Activated CD4-positive, alpha-beta T cell treated with anti-CD3 and anti-CD28 coated beads, Interleukin-2, amount 50 U/mL, for 4 hours (primary cell): ENCODE measurements at places on chromosomes 12 and 14.

GRCh38 chr14:94292872-94293577 lies at the start of gene SERPINA10:
Gene SERPINA10, minus strand, starts transcription at chr14:94293268. Its CDS starts 2,675 bp downstream, at chr14:94290593.
- DNase-seq = no peak

DNA sequence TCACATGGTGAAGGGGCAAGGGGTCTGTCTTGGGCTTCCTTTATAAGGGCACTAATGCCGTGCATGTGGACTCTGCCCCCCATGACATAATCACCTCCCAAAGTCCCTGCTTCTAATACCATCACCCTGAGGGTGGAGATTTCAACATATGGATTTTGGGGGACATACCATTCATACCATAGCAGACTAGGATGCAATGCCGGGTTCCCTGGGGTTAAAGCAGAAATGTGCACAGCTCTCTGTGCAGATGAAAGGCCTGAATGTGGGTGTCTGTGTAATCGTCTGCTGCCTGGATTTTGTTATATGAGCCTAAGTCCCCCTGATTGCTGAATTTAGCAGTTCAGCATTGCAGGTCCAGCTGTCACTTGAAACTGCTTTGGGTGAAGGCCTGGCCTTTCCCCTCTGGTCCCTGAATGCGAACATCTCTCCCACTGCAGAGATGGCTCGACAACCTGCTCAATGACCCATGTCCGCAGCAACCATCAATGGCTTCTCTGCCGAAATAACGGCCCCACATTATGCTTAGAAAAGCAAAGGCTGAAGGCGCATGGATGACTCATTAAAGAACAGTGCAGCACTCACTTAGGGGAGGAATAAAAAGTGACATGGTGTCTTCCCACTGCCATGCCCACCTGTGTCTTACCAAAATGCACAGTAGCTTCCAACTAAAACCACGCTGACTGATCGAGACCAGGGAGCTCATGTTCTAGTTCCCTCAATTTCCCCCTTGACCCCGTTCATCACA lies 286.3 kb downstream of the DPF3 start:
- DNase-seq = no peak

DNA sequence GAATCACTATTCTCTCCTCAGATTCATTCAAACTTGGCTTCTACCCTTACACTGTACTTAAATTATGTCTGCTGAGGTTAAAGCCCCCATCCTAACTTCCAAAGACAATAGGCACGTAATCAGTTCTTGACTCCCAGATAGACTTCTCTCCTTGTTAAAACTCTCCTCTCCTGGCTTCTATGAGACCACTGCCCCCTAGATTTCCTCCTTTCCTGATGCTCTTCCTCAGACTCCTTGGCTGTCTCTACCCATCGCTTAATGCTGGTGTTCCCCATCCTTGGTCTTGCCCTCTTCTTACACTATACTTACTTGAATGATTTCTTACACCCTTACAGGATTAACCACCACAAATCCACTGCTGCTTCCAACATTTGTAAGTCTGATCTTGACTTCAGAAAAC lies 32.8 kb downstream of the TC2N start:
- no peak for DNase-seq

DNA sequence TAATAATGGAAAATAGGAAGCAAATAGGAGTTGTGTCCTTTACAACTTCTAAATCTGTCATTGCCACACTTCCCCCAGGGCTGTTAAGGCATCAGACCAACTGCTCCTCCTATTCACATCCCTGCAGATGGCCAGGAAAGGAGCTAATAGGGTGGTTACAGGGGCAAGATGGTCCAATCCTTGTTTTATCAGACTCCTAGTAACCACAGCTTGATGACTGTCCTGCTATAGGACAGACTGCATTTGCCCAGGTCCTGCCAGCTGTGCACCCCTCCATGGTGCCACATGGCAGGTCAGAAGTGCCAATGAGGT lies 10.9 kb upstream of the KRT2 start:
- no peak for DNase-seq

GRCh38 chr14:95363468-95363954 lies 43.8 kb upstream of the CLMN start:
- no peak for DNase-seq

GRCh38 chr12:3077572-3078081 lies 448 bp downstream of the TSPAN9 start:
- no peak for DNase-seq

GRCh38 chr14:27315947-27316346 lies 718.1 kb upstream of the NOVA1 start:
- DNase-seq = no peak

- no peak for DNase-seq
Measured at GRCh38 chr12:50985322-50985721, 33.0 kb downstream of the HIGD1C start.

GRCh38 chr14:83994020-83994419 lies 1535.9 kb upstream of the FLRT2 start:
- DNase-seq = no peak

DNA sequence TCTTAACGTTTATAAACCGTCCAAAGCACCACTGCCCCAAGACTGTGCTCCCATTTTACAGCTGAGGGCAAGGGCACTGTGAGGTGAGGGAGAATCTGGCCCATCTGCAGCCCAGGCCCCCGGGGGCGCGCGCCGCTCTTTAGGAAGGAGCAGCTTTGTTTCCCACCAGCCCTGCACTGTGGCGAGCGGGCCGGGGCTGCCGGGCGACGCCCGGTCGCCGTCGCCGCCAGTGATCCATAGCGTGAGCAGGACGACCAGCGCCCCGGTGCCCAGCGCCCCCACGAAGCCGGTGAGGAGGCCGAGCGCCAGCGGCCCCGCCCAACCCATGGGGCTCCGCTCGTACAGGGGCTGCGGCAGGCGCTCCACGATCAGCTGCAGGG lies 34.6 kb downstream of the FIGNL2 start:
- DNase-seq = no peak

- DNase-seq = no peak
Measured at GRCh38 chr12:56941299-56942017, 7.2 kb upstream of the SDR9C7 start.

DNA sequence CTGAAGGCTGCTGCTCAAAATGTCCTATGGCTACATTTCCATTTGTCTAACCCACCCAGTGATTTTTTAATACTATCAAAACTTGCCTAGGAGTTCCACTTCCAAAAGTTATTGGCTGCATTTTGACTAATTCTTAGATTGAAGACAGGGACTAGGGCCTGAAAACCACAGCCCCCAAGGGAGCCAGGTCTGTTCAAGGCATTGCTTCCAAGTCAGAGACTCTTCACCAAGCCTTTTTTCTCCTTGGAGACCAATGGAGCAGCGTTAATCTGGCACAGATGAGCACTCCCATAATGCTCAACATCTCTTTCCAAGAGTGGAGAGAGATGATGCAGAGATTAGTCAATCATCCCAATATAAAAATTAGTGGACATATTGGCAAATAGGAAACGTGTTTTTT lies 112.5 kb upstream of the HIF1A start:
- no peak for DNase-seq

DNA sequence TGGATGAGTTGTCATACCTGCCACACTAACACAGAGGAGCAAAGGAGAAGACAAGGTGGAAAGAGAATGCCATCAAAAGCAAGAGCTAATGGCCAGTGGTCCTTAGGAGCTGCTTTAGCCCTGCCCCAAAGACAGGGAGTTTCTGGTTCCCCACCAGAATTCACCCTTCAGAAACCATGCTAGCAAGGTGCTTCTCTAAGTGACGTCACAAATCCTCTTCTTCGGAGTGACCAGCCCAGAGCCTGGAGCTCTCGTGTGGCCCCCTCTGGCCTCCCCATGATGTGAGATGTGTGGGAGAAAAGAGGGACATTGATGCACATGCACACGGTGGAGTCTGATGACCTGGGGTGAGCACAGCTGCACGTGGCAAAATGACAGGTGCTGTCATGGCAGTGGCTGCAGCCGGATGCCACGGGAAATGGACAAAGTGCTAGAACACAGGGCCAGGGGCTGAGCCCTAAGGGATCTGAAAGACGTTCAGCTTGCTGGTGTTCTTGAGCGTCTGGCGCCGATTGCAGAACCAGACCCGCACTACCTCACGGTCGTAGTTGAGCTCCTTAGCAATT lies 16.9 kb upstream of the TFCP2 start:
- DNase-seq = no peak

DNA sequence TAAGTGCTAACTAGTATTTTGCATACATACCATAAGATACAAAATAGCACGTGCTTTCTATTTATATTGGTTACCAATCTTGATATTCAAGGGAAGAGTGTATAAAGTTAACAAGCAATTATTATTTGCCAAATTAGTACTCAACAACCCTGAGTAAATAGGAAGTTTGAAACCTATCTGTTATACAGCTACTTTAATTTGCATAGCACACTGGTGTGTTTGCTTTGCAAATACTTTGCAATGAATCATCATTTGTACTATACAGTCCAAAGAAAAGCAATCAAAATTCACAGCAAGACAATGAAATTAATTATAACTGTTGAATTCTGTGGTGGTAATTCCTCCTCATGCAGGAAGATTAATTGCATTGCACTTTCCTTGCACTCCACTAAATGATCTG lies 469.1 kb downstream of the PRKD1 start:
- DNase-seq = no peak

GRCh38 chr14:21917699-21918436 lies 244.2 kb upstream of the OR4E1 start:
- peak; percentile 48 for DNase-seq

DNA sequence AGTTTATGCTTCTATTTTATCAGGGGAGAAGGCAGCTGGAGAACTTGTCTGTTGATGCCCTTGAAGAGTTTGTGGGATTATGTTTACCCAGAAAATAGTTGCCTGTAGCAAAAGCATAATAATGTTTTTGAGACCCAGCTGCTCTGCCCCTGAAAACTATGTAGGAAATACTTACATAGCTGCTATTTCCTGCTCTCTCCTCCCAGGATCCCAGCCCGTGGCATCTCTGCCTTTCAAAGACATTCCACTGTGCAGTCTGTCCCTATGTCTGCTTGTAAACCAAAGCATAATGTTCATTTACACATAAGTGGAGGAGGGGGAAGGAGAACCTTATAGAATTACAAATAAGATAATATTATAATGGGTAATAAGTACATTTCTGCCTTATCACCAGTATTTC lies 198.7 kb downstream of the SYT1 start:
- no peak for DNase-seq

GRCh38 chr12:85866986-85867776 lies 6.9 kb upstream of the NTS start:
- DNase-seq = no peak

DNA sequence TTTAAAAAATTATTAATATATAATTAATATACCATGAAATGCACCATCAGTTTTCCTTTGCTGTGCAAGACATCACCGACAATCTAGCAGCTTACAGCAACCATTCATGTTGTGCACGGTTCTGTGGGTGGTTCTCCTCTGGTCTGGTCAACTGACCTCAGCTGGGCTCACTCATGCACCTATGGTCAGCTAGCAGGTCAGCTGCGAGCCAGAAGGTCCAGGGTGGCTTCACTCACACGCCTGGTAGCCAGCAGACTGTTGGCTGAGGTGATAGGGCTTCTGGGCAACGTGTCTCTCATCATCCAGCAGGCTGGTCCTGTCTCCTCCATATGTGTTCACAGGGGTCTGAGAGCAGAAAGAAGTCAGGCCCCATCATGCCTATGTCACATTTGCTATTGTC lies 210.4 kb downstream of the KIF26A start:
- DNase-seq = no peak

- DNase-seq = no peak
Measured at GRCh38 chr12:67315661-67316060, 46.5 kb downstream of the CAND1 start.

DNA sequence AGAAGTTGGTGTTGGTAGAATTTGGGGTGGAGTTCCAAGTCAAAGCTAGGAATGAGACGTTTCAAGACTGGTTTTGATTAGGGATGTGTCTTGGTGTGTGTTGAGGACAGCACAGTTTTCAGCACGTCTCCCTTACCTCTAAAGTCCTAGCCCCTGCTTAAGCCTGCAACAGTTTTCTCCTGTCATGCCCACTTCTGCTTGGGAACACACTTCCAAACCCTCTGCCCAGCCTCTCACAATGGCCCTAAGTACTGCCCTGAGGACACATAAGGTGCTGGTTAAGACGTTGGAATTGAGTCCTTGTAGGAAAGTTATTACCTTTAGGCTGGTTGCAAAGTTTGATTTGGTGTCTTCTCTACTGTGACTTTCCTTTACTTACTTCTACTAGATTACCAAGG lies 710 bp upstream of the BMAL2 start:
- DNase-seq = no peak

GRCh38 chr14:68711561-68712309 lies 81.1 kb downstream of the ZFP36L1 start:
- DNase-seq = no peak

DNA sequence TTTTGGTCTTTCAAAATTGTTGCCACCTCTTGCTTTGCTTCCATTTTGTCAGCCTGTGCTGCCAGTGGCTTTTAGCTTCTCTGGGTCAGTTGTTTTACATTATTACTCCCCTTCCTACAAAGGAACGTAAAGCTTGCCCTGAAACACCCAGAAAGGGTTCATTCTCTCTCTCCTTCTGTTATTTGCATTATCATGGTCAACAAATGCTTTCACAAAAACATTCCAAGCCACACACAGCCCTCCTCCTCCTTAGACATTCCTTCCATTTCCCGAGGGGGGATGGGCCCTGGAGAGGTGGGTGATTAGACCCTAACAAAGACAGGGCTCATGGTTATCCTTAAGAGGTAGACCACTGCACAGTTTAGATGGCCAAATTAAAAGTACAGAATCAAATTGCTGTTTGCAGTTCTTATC lies 60.4 kb upstream of the SINHCAF start:
- DNase-seq = no peak

DNA sequence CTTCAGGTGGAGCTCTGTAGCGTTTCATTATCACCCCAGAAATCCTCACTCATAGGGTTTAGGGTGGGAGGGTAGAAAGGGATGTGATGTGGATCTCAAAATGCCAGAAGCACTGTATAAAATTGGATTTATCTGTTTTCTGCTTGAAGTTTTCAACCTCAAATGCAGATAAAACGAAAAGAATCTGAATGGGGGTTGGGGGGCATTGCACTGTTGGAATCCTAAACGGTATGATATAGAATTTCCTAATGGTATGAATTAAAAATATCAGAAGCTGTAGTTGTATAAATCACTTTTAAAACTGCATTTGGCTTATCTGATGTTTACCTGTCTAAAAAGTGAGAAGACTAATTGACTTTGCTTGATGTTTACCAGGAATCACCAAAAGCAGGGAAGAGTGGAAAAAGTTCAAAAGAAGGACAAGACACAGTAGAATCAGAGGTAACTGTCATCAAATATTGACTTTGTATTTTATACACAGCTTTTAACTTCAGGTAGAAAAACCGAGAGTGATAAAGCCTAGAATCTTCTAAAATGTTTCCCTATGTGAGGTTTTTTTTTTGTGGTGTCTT lies 1.1 kb downstream of the PPP2R5C start:
- DNase-seq = no peak

GRCh38 chr12:21818627-21819026 lies 44.1 kb upstream of the KCNJ8 start:
- no peak for DNase-seq

DNA sequence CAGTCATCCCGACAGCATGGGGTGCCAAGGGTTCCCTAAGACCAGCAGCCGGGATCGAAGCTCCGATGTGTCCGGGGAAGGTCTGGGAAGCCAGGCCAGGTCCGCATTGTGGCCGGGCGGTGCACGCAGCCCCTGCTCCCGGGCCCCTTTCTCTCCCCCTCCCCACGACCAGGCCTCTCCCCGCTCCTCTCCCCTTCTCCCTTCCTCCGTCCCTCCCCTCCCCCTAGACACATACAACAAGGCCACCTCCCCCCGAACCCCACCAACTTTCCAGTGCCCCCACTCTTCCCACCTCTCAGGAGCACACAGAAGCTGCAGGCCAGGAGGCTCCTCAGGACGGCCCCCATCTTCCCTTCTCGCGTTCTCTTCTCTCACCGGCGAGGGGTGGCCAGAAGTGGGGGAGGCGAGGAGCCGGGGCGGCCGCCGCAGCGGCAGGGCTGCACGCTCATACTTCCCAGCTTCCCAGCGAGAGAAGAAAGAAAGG lies 413 bp downstream of the LRP6 start:
- no peak for DNase-seq
